ENCODE measurements at places on chromosomes 1 and 21.

DNA sequence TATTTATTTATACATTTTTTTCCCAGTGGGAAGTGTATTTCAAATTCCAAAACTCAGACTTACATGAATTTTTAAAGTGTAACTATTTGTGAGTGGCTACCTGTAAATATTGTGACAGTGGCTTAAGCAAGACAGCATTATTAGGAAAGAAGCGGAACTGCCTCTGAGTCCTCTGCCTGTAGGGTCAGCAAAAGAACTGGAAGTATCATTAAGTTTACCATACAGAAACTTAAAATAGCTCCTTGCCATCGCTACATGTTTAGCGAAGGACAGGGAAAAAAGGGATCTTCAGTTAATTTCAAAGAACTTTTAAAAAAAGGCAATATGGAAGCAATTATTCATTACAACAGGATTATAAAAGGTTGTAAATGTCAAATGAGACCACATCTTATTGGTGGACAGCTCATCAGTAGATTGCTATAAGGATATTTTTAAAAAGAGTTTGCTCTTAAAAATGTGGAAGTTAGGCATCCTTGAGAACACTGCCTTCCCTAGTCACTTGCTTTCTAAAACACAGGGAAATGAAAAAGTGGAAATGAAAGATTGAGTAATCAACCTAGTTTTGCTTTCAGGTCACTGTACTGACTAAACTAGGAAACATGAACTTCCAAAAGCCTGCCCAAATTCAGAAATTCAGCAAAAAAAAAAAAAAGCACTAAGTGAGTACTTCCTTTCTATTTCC lies 39.2 kb downstream of the NSL1 start:
- DNase-seq = no peak

DNA sequence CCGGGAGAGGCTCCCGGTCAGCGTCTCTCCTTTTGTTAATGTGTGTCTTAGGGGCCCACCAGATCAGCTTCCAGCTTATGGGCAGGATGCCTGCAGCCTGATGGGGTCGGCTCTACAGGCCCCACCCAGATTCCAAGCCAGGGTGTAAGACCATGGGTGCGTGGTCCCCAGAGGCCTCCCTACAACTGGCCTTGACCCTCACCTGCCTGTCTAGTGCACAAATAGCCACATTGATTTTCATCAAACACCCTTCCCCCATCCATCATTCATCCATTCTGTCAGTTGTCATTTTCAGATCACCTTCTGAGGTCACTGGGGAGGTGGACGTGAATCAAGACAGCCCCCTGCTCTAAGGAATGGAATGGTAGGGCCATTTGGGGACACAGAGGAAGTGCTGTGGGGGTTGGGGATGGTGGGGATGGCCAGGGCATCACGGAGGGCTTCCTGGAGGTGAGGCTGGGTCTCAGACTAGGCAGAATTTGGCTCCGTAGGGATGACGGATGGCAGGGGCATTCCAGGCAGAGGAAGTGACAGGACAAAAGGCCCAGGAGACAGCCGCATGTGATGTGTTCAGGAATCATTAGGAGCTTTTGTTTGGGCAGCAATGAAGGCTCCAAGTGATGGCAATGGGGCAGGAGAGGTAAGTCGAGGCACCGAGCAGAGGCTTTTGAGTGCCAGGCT lies 118.8 kb downstream of the EPHB2 start:
- no peak for DNase-seq

GRCh38 chr21:15539376-15539775 lies 190.4 kb upstream of the USP25 start:
- DNase-seq = no peak

DNA sequence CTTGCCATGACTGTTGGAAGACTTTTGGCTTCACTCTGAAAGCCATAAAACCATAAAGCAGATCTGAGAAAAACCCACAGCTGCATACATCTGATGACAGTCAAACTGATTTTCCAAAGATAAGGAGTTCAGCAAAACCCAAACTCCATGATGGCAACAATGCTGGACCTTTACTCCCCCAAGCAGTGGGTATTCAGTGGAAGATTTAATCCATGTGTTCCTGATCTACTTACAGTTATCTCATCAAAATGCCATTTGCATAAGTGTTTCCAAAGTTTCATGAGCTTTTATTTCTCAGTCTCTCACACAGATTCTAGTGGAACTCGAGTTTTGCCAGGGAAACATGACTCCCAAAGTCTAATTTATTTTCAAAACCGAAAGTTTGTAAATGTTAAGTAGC lies 184.9 kb downstream of the ZC3H11B start:
- no peak for DNase-seq

GRCh38 chr1:84855168-84855567 lies 37.8 kb downstream of the LPAR3 start:
- no peak for DNase-seq

- no peak for DNase-seq
Observed at GRCh38 chr21:45876381-45877170, 105.0 kb upstream of the COL6A1 start.

DNA sequence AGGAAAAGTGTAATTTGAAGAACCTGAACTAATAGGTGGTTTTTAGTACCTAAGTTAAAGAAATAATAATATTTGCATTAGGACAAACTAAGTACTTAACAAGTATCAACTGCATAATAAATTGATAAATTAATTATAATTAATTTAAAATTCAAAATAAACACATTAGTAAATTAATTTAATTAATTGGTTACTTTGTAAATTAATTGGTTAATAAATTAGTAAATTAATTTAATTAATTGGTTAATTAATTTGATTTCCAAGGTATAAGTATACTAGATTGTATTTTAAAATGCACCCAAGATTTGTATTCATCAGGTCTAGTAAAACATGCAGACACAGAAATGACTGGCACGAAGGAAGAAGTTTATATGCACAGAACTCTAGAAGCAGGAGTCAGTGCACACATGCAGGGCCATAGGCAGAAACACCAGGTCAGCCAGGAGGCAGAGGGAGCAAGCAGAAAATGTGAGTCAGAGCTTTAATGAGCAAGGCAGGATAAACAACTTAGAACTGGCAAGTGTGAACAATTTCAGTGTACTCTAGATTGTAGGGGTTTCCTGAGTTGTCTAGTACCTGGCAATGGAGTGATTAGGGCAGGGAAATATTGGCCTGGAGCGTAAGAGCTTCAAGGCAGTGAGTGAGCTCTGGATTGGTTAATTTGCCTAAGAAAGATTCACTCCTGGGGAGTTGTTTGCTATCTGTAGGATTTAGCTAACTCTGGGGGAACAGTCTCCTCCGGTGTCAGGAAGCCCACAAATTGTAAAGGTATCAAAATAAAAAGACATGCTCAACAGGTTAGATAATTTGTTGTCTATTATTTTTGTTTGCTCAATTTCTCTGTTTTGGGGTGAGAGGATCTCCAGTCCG lies 665.7 kb downstream of the MRPL39 start:
- DNase-seq = no peak

- no peak for DNase-seq
Observed at GRCh38 chr1:18062185-18062584, 45.4 kb upstream of the IGSF21 start.
